ENCODE measurements at places on chromosomes 2 and 18.

GRCh38 chr2:11175293-11175795, 20.1 kb downstream of the SLC66A3 start:
- DNase-seq = no peak

GRCh38 chr2:96336873-96337272, 1.3 kb downstream of the NCAPH start:
- DNase-seq = no peak

GRCh38 chr18:13580351-13580750, 146.0 kb downstream of the FAM210A start:
- no peak for DNase-seq

DNA sequence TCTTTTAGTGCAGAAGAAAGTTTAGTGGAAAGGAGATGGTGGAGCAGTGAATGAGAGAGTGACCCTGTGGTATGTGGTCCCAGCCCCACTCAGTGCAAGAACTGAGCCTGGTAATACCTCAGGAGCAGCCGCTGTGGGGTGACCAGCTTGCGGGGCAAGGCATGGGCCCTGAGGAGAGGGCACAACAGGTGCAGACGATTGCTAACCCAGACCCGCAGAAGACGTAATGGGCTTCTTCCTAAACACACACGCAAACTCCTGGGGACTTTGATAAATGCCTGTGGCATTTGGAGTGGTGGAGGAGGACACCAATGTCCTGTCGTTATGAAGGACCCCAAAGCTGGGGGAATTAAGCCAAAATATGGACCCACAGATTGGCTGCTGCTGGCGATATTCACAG, 78.7 kb downstream of the GFPT1 start:
- no peak for DNase-seq

GRCh38 chr18:61719671-61720070, 173.1 kb downstream of the RNF152 start:
- DNase-seq = no peak

- no peak for DNase-seq
Observed at GRCh38 chr2:11784747-11785610, 38.5 kb downstream of the LPIN1 start.

GRCh38 chr2:212905640-212906201, 245.7 kb downstream of the IKZF2 start:
- peak; percentile 63 for DNase-seq
